ENCODE measurements at places on chromosomes 5 and 9.

- no peak for DNase-seq
Observed at GRCh38 chr9:107868186-107868585, 378.6 kb upstream of the KLF4 start.

DNA sequence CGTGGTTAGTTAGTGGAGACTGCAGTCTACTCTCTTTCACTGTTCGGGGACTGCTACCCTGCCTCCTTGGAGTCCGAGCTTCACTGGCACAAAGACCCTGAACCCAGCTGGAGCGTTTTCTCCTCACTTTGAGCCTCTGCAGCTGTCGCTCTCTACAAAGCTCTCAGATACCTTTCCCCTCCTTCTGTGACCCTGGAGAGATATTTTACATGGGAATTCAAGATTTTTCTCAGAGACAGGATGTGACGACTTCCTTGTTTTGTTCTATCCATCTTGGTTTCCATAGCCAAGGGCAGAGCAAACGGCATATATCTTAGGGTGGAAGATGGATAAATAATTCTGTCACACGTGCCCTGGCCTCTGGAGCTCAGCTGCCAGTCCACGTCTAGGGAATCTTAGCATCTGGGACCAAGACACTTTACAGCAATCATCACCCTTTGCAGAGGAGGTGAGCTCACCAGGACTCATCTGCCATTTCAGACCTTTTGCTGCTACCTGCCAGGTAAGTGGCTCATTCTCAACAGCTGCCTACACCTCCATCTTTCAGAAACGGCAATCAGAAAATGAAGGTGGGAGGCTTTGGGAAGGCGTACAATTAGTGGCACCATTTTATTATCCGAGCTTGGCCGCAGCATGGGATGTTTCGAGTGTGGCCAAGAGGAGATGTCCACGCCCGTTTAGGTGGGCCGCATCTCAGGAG, at the start of gene BTNL9:
Gene BTNL9 (plus strand): TSS at position 336 of the 700 bp plus-strand sequence. CDS start 5,224 bp downstream, outside the sequence.
- DNase-seq, result no peak

DNA sequence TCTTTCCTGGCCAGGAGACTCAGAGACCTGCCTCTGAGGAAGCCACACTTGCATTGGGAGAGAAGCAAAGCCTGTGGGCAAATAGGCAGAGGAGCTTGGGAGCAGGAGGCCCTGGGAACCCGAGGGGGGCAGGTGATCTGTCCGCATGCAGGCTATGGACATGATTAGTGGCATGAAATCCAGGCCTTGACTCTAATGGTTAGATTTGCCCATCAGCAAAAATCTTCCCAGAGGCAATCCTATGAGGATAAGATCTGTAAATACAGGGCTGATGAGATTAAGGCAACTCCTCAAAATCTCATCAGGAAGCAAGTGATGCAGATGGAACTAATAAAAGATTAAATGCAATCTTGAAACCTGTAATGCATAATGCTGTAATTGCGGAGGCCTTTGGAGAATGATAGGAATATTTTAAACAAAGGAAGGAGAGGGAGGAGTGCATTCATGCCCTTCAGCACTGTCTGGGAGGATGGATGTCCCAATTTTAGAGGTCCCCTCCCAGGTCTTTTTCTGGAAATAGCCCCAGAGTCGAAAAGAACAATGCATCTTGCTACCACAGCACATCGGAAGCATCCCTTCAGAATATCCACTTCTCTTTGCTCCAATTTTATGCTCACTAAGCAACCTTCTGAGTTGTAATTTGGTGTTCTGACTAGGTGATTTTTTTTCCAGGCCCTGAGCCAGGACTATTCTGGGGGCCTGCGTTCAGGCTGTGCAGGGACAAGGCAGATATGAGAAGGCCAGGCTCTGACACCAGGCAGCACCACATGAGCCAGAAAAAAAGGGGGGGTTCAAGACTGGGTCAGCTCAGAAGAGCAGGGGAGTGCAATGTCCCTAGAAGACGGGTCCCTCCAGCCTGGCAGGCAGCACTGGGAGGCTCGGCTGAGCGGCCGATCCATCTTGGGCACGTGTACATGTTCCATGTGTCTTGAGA, 66.5 kb downstream of the MED10 start:
- no peak for DNase-seq

GRCh38 chr9:2727966-2728613, 10.8 kb downstream of the KCNV2 start:
- no peak for DNase-seq

GRCh38 chr9:76561900-76562299, 102.9 kb downstream of the GCNT1 start:
- no peak for DNase-seq

DNA sequence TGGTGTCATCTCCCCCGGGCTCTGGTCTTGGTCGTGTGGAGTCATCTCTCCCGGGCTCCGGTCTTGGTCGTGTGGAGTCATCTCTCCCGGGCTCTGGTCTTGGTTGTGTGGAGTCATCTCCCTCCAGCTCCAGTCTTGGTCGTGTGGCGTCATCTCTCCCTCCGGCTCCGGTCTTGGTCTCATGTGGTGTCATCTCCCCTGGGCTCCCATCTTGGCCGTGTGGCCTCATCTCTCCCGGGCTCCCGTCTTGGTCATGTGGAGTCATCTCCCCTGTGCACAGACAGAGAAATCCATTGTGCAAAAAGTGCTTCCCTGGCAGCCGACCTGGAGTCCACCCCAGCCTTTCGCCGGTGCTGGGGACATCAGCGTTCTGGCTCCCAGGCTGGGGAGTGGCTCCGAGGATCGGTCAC, 91.1 kb upstream of the CACNA1B start:
- DNase-seq, result no peak

All from bone marrow (tissue), 2 donors.